ENCODE measurements at places on chromosomes 12 and 14.

GRCh38 chr12:132379996-132380395, 50.6 kb upstream of the GALNT9 start:
- no peak for DNase-seq

DNA sequence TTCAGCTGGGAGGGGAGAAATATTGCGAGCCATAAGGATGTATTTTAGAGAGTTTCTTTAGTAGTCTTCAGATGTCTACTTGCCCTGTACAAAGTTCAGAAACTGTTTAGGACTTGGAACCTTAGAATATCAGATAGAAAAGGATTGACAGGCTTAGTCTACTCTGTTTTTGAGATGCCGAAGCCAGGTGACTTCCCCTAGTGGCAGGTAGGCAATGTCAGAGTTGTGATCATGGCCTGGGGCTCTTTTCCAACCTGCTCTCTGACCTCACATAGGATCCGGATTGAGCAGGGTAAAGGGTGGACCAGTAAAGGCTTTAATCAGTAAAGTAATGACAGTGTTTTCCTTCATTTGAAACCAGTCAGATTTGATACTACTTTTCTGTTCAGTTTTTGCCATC, 59.6 kb downstream of the PRKCH start:
- DNase-seq: no peak

- no peak for DNase-seq
Measured at GRCh38 chr14:71647086-71647784, 285.0 kb upstream of the RGS6 start.

GRCh38 chr12:80472911-80473500, 29.0 kb downstream of the PTPRQ start:
- DNase-seq: no peak

DNA sequence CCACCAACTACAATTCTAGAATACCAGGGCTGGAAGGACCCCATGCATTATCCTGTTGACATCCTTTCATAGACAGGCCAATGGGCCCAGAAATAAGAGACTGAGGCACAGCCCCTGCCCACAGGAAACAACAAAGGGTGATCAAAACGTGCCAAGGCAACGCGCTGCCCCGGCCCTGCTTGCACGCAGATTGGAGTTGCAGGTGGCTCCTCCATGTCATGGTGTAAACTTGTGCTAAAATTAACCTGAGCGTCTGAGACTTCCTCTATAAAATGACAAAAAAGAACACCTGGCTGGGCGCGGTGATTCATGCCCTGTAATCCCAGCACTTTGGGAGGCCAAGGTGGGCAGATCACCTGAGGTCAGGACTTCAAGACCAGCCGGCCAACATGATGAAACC, 30.1 kb downstream of the SPRING1 start:
- no peak for DNase-seq

- DNase-seq: no peak
Measured at GRCh38 chr12:64137117-64137516, 85.0 kb downstream of the KICS2 start.

GRCh38 chr12:26177283-26177682, 18.1 kb upstream of the SSPN start:
- no peak for DNase-seq

GRCh38 chr14:60092526-60092920, 800 bp downstream of the PCNX4 start:
- DNase-seq: no peak

DNA sequence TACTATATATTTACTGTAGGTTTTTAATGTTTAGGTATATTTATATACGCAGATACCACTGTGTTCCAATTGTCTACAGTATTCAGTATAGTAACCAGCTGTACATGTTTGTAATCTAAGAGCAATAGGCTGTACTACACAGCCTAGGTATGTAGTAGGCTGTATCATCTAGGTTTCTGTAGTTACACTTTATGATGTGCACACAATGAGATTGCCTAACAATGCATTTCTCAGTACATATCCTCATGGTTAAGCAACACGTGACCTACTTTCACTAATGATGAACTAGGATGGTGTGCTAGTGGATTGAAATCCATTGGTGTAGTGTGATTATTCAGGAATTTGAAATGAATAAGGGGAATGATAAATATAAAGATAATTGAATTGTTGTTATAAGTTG, 77.7 kb downstream of the ETNK1 start:
- DNase-seq: no peak

DNA sequence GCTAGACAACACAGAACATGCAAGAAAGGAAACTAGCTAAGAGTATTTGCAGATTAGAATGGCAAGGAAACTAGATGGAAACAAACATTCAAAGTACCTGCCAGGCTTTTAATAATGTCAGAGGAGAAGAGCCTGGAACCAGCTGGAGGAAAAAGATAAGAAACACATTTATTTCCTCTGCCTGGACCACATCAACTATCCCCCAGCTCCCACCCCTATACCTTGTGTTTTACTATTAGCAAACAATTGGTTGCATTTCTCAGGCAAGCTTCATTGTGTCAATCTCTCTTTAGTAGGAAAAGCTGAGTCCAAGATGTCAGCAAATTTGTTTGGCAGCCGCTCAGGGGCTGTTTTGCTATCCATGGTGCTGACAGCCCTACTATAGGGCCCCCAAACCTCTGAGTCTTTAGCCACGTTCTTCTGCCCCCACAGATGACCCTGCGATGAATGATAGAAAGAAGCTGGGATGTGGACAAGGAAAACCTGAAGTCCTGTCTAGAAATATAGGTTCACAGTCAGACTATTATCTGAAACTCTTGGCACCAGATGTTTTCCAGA, 11.6 kb upstream of the SYNDIG1L start:
- no peak for DNase-seq

Measured in CD4-positive, CD25-positive, alpha-beta regulatory T cell (primary cell).